CD4-positive, alpha-beta T cell treated with Interleukin-12 subunit alpha and Interleukin-12 subunit beta, for 1 hour (primary cell): ENCODE measurements at places on chromosomes 1 and 21.

DNA sequence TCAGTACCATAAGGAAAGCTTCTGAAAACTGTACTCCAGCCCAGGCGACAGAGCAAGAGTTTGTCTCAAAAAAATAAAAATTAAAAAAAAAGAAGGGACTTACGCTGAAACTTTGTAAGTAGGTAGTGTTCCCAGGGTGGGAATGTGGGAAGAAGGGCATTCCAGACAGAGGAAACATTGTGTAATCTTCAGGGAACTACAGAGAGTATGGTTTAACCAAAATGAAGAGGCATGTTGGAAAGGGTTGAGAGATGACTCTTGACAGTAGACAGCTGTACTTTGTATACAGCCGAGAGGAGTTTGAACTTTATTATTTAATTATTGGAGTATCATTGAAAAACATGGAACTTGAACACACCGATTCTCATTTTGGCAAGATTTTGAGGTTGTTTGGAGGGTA is 43.0 kb downstream of the PPP2R5A start:
- no peak for DNase-seq

DNA sequence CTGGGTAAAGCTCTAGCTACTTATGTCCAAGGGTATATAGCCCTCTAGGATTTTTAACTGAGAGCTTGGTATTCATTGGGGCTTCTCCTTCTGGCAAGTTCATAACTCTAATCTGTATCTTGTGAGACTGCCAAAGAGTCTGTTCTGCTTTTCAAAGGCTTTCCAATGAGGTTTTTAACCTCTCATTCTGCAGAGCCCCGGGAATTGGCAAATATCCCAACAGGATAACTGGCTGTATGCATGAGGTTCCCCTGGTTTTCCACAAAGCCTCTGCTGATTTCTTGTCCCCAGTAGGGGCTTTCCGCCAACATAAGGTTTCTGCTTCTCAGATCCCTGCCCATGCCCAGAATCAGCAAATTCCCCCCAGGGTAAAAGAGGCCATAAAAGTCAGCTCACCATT is 40.9 kb downstream of the RPL5 start:
- no peak for DNase-seq

- DNase-seq: no peak
Observed at GRCh38 chr1:205259324-205259832, 31.6 kb downstream of the TMCC2 start.

- DNase-seq: no peak
Observed at GRCh38 chr1:116409751-116410191, 36.7 kb downstream of the ATP1A1 start.

GRCh38 chr21:37463083-37463801 is 96.7 kb downstream of the DYRK1A start:
- peak; percentile 65 for DNase-seq

DNA sequence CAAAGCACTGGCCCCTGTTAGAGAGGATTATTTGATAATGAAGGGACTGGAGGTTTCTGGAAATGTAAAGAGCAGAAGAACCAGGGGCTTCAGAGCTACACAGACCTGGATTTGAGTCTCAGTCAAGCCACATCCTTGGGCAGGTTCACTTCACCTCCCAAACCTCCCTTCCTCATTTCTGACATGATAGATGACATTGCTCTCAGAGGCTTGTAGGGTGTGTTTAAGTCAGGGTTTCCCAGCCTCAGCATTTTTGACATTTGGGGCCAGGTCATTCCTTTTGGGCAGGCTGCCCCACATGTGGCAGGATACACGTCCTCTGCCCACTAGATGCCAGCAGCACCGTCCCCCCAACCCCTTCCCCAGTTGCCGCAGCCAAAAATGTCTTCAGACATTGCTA is 474.6 kb downstream of the MATN1 start:
- DNase-seq: no peak

- no peak for DNase-seq
Observed at GRCh38 chr1:235142991-235143390, 14.4 kb upstream of the TOMM20 start.

GRCh38 chr1:10189659-10190058 is 20.7 kb upstream of the KIF1B start:
- no peak for DNase-seq

GRCh38 chr1:6143395-6143794 is 36.7 kb downstream of the CHD5 start:
- DNase-seq: no peak

GRCh38 chr1:1606232-1606631 is 6.3 kb upstream of the FNDC10 start:
- DNase-seq: no peak

- no peak for DNase-seq
Observed at GRCh38 chr1:46653405-46653958, 14.7 kb downstream of the ATPAF1 start.

DNA sequence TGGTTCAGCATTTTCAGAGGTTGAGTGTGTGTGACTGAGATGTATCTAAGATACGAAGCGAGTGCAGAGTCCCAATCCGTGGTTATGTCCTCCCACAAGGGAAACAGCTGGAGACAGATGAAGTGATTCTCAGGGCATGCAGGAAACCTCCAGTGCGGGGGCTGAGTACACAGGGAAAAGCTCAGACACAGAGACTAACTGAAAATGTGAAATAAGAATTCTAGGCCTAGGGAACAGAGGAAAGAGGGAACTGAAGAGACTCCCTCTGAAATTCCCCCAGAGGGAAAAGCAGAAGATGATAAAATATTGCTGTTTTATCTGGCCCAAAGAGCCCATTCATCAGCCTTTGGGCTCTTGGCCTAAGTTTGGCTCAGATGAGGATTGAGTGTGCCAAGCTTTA is 116.8 kb downstream of the LRRC53 start:
- DNase-seq: no peak

DNA sequence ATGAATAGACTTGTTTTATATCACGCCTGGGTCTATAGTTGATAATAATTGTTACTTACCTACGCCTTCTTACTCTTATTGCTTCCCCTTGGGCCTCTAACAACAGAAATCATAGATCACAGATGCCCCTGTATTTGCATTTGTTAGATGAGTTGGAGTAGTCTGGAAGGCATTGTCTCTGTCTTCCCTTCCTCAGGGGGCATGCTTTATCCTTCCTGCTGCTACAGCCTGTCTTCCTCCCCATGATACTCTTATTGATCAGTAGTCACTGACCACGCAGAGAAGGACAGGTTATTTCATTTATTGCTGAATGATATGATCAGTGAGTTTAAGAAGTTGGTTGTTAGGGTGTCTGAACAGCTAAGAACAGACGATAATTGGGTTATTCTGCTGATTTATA is 98.4 kb downstream of the DNM3 start:
- DNase-seq: no peak

DNA sequence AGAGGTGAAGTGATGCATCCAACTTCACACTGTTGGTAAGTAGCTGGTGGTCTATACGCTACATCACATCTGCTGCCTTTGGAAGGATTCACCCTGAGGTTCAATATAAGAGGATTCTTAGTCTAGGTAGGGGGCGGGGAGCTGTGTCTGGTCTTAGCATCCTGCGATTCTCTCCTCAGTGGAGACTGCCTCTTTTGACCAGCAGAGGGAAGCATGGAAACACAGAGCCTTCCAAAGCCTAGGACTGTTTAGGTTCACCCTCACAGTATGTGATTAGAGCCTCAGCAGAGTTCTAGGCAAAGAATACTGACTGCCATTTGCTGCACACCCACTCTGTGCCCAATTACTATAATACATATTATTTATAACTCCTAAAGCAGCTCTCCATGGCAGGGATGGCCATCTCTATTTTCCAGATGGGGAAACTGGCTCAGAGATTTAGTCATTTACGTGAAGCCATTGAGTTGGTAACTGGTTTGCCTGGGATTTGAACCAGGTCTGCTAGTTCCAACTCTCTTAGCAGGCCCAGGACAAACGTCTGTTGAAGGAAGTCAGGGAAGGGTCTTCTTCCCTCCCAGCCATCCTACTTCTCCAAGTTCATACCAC is 28.9 kb upstream of the EFCAB14 start:
- no peak for DNase-seq

- DNase-seq: no peak
Observed at GRCh38 chr1:115056395-115056798, 26.8 kb downstream of the TSHB start.
